Right renal pelvis (tissue), 4 donors: ENCODE measurements at places on chromosomes 1 and 21.

DNA sequence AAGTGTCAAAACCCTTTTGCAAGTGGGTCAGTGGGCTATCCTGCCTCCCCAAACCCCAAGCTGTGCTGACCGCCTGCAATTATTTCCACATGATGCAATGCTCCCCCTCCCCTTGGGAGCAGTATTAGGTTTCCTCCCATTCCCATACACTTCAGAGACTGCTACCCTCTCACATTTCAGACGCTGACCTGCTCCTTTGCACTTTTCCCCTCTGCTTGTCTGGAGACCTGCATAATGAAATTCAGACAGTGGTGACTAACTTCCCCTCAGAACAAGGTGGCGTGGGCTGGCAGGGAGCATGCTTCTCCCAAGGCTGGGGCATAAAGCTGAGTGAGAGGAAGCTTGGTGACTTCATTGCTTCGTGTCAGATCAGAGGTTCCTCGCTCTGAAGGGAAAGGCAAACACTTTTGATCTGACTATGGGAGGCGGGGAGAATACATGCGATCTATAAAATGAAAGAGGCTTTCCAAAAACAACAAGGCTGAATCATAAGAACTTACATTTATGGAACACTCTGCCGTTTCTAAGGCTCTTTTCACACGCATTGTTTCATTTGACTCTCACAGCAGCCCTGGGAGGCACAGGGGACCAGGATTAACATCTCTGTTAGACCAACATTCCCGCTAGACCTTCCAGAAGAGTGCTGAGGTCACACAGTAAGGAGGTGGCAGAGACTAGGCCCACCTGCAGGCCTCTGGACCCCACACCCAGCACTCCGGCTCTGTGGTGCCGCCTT lies 27.5 kb upstream of the ROR1 start:
- DNase-seq = peak; percentile 70

DNA sequence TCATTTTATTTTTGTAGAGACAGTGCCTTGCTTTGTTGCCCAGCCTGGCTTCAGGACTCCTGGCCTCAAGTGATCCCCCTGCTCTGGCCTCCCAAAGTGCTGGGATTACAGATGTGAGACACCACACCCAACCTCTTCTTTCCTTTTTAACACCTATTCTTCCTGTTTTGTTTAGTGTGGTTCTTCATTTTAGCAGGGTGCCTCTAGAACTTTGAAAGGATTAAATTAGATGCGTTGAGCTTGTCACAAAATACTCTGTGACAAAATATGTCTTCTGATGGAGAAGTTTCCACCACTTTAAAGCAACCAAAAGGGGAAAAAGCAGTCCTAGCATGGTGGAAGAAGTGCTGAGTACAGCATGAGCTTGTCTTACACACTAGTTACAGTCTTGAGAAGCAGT lies 42.0 kb downstream of the CDC14A start:
- no peak for DNase-seq

GRCh38 chr1:151541752-151542151 lies 1.6 kb downstream of the TUFT1 start:
- no peak for DNase-seq

DNA sequence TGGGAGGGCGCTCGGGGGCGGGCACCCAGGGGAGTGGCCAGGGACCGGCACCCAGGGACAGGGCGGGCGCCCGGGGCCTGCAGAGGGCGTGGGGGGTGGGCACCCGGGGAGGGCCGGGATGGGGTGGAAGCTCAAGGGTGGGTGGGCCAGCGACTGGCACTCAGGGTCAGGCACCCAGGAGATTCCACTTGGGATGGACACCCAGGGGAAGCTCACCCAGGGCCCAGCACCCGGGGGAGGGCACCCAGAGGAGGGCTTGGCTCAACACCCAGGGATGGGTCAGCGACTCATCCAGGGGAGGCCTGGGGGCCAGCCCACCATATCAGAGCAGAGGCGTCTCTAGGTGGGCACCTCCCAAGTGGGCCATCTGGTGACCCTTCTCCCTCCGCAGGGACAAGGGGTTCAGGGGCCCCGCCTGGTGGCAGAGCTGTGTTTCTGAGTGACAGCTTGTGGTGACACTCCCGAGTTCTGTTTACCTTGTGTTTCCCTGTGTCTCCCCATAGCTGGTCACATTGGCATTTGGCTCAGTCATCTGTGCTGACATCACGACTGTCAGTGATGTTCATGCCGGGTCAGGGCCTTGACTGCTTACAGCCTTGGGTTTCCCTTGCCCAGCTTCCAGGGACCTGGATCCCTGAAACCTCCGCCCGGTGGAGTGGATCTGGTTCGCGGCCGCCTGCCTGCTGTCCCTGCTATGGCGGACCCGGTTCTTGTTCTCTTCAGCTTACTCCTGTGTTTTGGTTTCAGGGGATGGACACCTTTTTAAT lies 749 bp downstream of the IBA57 start:
- DNase-seq = no peak

DNA sequence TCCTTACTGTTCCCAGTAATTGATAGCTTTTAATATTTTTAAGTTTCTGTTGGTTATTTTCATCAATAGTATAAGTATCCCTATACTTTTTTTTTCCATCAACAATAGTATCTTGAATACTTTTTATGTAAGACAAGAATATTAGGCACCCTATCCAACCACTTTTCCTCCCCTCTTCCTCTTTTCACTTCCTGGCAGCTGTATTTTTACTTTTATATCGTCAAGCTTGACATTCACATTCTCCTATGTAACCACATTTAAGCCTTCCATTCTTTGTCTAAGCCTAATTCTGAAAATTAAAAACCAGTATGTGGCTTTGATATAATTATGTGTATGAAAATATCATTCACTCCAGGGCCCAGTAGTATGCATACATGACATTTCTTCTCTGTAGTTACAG lies 9.3 kb downstream of the TMEM39B start:
- no peak for DNase-seq

DNA sequence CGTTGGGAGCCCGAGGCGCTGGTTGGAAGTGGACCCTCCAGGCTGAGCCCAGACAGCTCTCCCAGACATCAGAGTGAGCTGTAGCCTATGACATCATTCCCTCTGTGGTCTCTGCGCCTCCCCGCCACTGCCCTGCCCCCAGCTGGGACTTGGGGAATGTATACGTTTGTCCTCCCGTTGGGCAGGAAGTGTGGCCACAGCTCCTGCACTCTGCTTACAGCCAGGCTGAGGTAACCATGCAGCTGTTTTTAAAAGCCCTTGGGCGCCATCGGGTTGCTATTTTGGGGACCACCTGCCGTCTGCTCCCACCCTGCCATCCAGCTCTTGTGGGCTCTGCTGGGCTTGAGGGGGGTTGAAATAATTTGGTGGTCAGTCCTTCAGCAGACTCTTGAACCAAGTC lies 7.8 kb downstream of the VASH2 start:
- no peak for DNase-seq

DNA sequence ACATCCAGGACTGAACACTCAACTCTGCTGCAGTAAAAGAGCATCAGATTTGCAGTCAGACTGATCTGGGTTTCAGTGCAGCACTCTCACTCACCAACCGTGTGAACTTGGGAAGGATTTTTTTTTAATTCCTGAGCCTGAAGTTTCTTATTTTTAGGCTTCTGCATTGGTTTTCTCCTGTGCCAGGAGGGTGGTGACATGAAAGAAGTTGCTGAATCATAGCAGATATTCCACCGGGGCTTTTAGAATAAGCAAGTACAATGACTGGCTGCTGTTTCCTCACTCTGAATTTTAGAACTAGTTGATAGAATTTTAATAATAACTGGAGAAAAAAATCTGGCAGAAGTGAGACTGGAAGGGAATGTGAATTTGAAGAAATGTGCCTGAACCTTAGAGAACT lies 11.6 kb downstream of the ADAM30 start:
- no peak for DNase-seq

GRCh38 chr1:31913968-31914367 lies 24.2 kb downstream of the PTP4A2 start:
- no peak for DNase-seq
